ENCODE measurements at places on chromosomes 12 and 14. TPM values are rescaled to one million over a fixed set of nuclear protein-coding genes. Genes with fewer than 3 reads are reported as not detected.

DNA sequence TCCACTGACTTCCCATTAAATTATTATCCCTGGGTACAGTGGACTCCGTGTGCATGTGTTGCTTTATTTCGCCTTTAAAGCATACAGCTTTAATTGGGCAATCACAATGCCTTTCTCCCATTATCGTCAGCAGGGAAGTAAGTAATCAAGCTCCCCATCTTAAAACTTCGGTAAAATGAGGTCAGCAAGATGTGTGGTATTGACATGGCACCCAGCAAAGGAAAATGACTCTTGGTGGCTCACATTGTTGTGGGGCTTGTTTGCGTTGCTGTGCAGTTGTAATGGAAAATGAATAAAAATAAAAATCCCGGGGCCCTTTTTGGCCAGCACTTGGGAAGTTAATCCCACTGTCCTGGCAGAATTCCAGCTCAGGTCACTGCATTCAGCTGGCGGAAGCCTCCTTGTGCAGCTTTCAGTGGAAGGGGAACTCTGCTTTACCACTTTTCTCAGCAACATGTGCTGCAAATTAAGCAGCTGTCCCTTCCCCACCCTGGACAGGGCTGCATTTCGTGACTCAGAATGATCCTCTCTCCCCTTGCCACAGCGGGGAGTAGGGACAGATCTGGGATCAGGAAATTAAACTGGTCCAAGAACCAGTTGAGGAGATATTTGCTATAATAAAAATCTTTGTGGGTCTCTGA lies 13.9 kb upstream of the ATP2A2 start:
- peak; percentile 27 for DNase-seq

DNA sequence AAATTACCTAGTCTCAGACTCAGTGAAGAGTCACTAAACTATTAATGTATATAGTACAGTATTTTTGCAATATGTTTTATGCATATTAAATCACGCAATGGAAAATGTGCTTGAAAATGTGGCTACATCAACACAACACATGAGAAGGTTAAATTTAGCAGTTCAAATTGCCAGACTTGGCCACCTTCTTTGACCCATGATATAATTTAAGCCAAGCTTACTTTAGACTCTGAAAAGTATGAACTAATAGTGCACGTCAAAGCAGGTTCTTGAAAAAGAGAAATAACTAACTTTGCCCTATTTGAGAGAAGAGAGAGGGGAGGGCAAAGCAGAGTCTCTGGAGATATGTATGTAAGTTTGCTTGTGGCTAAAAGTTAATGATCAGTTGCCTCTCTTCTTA lies 68.7 kb downstream of the SLC16A7 start:
- no peak for DNase-seq

- DNase-seq = no peak
Observed at GRCh38 chr14:72164420-72165228, 232.4 kb downstream of the RGS6 start.

Gene MANSC1
- total RNA-seq = 12.2 TPM

DNA sequence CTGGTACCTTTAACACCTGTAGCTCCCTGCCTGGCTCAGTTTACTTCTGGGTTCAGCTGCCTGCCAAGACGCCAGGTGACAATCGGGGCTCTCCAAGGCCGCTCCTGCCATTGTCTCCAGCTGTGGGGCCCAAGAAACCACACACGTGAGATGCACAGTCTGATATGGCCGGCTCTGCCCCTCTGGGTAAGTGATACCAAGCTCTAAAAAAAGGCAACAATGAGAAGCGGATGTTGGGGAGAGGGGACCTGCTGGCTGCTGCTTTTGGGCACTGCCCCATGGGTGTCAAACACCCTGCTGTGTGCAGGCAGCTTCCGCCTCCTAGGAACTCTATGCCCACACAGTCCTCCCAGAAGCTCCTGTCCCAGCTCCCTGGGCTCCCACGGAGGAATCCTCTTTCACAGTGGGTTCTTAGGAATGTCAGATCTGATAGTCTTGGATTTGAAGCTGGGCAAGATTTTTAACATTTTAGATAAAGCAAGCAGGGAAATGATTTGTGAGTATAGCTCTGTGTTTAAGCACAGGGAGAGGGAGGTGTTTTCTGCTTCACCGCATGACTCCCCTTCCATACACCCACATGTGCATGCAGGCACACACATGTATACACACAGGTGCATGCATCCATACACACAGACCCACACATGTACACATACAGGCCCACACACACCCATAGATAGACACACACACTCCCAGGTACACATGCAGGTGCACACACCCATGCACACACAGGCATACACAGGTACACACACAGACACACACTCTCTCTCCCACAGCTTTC lies 1135.8 kb downstream of the BCL11B start:
- no peak for DNase-seq

DNA sequence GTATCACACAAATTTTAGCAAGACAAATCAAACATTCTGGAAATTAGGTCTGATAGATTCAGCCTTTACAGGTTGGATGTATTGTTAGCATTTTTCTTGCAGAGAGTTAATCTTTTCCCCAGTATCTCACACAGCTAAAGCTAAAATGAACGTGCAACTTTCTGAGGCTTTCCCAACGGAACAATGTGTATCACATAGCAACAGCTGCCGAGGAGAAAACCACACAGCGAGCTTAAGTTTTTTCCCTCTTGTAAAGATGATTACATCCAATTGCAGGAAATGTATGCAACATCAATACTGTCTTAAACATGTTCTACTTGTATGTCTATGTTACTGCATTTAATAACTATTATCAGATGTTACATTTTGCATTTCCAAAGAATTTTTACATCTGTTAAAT lies 182.2 kb downstream of the CCDC59 start:
- no peak for DNase-seq

Gene BTG1
- total RNA-seq = 53.7 TPM

GRCh38 chr14:39265033-39265432 lies 31.3 kb downstream of the MIA2 start:
- DNase-seq = no peak

Gene CD163L1
- under 0.01 TPM for total RNA-seq

GRCh38 chr14:87411370-87411769 lies 581.6 kb downstream of the GALC start:
- no peak for DNase-seq

DNA sequence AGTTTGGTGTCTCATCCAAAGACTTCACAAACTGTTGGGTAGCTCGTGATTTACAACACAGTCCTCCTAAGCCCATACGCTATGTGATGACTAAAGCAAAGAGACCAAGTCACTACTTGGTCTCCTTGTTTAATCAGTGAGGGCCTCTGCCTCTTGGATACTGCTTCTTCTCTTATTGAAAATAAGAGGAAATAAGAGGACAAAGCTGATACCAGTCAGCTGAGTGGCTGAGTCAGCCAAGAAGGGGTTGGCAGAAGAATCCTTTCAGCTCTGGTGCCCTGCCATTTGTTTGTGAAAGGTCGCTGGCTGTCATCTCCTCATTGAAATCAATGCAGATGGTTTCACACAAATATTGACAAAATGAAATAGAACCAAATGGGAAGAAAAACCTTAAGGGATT lies 67.5 kb upstream of the SLC35F4 start:
- no peak for DNase-seq

DNA sequence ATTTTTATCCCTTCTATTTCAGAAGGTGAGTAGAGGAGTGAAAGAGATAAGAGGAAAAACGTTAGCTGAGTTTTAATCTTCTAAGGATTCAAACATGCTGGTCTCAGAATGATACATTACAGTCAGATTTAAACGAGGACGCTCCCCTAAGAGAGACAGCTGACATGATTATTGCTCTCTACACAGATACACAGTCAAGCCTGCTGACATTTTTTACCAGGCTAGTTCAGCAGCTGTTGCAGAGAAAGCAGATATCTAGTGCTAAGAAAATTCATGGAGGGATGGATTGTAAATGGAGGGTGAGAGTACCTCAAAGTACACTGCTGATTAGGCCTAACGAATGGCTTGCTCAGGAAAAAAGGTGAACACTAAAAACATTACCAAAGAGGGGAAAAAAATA lies 31.9 kb upstream of the SOS2 start:
- no peak for DNase-seq

DNA sequence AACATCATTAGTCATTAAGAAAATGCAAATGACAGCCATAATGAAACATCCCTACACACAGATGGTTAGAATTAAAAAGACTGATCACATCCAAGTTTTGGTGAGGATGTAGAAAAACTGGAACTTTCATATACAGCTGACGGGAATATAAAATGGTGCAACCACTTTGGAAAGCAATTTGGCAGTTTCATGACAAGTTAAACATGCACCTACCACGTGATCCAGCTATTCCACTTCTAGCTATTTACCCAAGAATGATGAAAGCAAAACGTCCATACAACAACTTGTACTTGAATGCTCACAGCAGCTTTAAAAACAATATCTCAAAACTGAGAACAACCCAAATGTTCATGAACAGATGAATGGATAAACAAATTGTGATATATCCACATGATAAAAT lies 77.9 kb upstream of the AVPR1A start:
- DNase-seq = no peak

DNA sequence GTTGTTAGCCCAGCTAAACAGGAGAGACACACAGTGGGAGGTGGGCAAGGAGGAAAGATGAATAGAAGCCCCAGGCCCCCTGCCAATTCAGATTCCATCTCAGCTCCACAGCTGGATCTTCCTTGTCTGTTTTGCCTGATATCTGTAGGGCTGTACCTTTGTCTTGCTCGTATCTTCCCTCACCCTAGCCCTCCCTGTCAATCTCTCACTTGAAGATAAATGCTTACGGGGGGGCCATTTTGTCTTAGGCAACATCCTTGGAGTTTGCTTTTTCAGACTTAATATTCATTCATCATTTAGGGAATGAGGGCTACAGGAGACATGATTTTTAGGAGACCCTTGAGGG lies 2.4 kb downstream of the KIF5A start:
- no peak for DNase-seq

GRCh38 chr12:30913323-30913722 lies 13.2 kb upstream of the TSPAN11 start:
- no peak for DNase-seq

Gene BDKRB1
- total RNA-seq = not detected

DNA sequence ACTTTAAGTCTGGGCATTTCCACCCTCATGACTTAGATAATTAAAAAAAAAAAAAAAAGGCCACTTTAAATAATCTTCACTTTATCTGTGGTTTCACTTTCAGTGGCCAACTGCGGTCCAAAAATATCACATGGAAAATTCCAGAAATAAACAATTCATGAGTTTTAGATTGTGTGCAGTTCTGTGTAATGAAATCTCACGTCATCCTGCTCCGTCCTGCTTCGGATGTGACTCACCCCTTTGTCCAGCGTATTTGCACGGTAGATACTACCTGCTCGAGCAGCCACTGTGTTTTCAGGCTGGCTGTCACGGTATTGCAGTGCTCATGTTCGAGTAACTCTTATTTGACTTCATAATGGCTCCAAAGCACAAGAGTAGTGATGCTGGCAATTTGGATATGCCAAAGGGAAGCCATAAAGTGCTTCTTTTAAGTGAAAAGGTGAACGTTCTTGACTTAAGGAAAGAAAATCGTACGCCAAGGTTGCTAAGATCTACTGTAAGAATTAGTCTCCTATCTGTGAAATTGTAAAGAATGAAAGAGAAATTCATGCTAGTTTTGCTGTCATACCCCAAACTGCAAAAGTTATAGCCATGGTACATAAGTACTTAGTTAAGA lies 2.4 kb downstream of the E2F7 start:
- DNase-seq = no peak

- peak; percentile 29 for DNase-seq
Observed at GRCh38 chr14:74804219-74804825, 41.2 kb downstream of the YLPM1 start.

Gene BCAT1
- 59.7 TPM for total RNA-seq

- no peak for DNase-seq
Observed at GRCh38 chr12:131808744-131809371, 19.3 kb upstream of the MMP17 start.

Gene GOLT1B
- 16.3 TPM for total RNA-seq

Gene FOXG1
- total RNA-seq = not detected

GRCh38 chr14:92447416-92448197 lies 66.0 kb upstream of the RIN3 start:
- DNase-seq = no peak

Gene KRT1
- not detected for total RNA-seq

Gene NOS1
- 0.78 TPM for total RNA-seq

Gene RD3L
- not detected for total RNA-seq

DNA sequence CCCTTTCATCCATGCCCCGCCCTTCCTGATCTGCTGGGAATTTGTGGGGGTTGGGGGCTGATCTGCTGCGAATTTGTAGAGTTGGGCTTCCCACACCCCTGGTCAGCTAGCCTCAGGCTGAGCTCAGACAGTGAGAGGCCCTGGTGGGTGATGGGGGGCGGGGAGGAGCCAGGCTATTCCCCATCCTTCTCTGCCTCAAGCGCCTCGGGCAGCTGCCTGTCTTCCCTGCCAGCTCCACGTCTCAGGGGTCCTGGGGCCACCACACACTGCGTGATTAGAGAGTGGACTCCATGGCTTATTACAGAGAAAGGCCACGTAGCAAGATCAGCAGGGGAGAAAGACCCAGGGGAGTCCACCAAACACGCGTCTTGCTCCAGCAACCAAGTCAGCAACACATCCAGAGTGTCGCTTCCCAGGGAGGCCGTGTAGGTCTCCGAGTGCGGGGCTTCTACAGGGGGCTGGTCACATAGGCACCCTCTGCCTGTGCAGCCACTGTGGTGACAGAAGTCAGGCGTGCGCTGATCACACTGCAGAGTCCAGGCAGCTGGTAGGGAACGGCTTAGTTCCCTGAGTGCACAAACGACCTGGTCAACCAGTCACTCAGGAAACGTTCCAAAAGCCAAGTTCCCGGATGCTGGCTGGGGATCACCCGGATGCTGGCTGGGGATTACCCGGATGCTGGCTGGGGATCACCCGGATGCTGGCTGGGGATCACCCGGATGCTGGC lies 254.4 kb upstream of the SFSWAP start:
- DNase-seq = no peak

DNA sequence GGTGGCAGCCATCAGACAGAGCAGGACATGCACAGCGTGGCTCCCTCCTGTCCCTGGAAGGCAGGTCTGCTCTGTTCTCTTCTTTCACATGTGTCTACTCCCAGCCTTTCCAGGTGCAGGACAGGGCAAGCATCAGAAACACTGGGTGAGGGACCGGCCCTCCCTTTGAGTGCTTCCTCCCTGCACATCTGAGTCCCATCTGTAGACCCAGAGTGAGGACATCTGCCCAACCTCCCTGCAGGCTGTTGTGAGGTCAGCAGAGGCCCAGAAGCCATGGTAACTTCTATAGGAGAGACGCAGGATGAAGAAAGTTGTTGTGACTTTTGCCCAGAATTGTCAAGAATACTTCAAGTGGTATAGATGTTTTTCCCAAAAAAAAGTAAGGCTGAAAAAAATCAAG lies 282.7 kb downstream of the CACNA1C start:
- DNase-seq = no peak

GRCh38 chr14:21703357-21704326 lies 30.0 kb upstream of the OR4E1 start:
- no peak for DNase-seq

Gene PYM1
- total RNA-seq = 26.0 TPM

Gene FZD10
- 0.52 TPM for total RNA-seq
